ENCODE measurements at places on chromosomes 6 and 20. TPM values are rescaled to one million over a fixed set of nuclear protein-coding genes. Genes with fewer than 3 reads are reported as not detected.

The GNAS-AS1 gene
- total RNA-seq, result 1.6 TPM

DNA sequence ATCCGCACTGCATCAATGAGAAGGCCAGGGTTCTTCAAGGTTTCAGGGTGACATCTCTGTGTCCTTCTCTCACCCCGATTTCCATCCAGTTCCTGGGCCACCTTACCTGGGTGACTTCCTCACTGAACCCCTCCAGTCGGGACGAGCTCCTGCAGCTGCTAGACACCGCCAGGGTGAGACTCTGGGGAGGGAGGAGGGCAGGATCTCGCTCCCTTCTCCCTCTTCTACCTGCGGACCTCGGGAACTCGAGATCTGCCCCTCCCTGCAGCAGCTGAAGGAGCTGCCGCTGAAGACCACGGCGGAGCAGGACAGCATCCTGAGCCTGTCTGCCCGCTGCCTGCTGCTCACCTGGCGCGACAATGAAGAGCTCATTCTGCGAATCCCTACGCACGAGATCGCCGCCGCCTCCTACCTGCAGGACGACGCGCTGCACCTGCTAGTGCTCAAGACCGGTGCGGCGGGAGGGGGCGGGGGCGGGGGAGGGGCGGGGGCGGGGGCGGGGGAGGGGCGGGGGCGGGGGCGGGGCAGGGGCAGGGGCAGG, 7.5 kb downstream of the CCM2L start:
- peak; percentile 49 for DNase-seq

DNA sequence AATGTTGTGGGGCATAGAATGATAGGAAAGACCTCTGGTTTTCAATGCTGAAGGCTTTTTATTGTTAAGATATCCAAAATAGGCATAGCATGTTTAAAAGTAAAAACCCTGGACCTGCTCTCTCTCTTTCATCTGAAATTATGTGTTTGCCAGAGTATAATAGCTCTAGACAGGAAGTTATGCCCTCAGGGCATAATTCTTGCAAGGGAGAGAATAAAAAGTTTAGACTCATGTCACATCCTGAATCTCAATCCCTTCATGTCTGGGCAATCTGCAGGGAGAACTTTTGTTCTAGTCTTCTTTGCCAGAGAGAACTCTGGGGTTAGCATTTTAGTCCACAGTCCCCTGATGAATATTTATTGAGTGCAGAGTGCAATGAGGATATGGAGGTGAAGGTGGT, 297.3 kb upstream of the FLRT3 start:
- DNase-seq, result no peak

DNA sequence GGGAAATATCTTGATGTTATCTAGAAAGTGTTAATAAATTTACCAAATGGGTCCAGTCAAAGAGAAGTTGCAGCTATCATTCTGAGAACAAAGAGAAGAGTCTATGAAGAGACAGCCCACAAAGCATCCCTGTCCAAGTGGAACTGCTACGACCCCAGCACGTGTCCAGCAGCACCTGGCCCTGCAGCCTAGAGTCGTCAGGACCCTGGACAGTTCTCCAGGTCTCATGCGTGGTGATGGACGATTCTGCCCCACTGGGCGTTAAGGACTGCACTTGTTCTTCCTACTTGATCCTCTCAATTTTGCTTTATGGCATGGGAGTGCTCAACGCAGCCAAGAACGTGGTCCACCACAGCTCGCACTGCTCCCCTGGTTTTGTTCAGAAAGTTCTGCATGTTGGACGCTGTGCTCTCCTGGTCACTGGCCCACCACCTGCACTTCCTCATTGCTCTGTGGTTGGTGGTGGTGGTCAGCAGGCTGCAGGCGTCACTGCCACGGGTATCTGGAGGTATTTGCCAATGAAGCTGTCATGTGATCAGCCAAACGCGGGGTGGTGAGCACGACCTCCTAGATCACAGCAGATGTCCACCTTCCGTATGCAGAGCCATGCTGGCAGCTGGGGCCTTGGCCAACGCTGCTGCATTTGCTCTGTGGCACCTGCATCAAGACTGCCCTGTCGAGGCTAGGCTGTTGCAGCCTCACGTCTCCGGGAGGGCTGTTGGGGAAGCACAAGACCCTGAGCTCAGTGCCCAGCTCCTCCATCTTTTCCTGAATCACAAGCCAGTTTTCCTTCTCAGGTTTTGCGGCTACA, 356.4 kb downstream of the CDH4 start:
- DNase-seq, result no peak

DNA sequence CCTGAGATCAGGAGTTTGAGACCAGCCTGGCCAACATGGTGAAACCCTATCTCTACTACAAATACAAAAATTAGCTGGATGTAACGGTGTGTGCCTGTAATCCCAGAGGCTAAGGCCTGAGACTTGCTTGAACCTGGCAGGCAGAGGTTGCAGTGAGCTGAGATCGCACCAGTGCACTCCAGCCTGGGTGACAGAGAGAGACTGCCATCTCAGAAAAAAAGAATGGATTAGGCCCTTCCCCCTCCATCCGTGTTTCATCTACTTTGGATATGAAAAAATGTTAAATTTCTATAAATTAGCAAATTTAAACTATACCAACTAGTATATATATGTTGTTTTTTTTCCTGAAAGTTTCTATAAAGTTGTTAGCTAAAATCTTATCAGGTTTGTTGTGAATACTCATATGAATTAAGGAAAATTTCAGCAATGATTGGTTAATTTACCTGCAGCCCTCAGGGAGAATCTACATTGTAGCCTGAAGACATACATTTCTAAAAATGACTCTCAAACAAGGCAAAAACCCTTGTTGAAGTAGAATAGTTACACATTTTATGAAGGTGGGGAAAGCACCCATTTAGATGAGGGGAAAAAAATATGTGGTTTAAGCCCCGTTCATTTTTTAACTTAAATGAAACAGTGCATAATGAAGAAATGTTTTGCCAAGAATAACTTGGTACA, 120.9 kb downstream of the TIAM2 start:
- DNase-seq, result no peak
